ENCODE measurements at places on chromosomes 5 and 9.

DNA sequence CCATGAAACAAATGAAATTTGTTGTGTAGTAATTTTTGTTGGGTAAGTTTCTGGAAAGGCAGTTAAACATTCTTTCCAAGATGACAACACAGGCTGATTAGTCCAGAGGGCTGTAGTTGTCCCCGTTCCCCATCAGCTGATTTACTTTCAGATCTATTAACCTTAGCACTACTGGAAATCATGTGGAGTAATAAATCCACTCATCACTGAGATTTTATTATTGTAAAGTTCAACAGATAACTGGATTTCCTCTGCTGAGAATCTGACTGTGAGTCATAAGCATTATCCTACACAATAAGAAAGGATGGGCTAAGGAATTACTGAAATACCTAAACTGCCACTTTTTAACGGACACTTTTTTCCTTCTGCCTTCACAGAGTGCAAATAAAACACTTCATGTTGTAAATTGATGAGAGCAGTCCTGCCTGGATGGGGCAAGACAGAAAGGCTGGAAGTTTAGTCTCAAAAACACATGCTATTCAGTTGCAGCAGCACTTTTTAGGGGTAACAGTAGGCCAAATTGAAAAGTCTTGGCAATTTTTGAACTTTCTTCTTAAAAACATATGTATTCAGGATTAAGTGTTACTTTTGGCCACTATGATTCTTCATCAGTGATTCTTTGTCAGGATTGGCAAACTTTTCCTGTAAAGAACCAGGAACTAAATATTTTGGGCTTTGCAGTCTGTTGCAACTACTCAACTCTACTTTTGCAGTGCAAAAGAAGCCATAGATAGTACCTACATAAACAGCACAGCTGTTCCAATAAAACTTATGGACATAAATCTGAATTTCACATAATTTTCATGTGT, 7.0 kb downstream of the STOM start:
- no peak for DNase-seq

- DNase-seq, result no peak
These were observed 2.1 kb downstream of the EDIL3 start for GRCh38 chr5:84382363-84383295.

GRCh38 chr9:32968101-32969011, 33.1 kb downstream of the APTX start:
- peak; percentile 37 for DNase-seq

DNA sequence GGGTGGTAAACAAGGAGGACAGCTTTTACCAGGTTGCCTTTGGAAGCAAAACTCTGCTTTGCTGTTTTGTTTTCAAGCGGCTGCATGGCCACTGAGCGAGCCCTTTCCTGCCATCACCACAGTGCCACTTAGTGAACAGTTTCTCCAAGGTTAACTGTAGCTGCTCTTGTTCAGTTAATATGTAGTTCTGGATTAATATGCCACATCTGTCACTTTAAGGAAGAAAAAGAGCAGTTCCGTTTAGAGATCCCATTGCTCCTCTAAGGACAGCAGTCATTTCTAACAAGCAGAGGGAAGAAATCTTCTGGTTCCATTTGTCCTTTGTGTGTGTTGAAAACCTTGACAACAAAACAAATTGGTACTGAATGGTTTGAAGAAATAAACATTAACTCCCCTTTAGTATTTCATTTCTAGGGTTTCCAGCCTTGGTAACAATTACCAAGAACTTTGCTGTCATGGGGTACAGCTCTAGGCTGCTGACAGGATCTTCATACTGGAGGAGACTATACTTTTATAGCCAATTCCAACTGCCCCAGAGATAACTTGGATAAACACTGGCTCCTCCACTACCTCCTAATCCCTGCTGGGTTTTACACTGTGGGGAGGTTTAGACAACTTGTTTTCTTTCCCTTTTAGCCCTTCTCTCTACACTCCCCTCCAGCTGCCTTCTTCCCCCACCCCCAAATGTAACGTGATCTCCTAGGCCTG, 10.3 kb upstream of the ABL1 start:
- no peak for DNase-seq

DNA sequence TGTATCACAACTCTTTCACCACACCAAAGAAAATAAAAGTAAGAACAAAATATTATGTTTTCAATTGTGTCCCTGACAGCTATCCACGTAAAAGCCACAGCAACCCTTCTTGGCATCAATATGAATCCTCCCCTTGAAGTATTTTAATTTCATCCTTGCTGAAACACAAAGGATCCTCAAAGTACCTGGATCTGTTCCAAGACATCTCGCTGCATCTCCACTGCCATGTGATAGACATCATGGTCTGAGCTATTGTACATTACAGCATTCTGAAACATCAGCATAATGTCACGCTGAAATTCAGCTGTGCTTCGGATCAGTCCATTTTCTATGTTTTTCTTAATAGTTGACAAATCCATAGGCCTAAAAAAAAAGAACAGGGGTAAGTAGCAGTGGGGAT, 17.7 kb downstream of the BRD8 start:
- DNase-seq, result no peak

DNA sequence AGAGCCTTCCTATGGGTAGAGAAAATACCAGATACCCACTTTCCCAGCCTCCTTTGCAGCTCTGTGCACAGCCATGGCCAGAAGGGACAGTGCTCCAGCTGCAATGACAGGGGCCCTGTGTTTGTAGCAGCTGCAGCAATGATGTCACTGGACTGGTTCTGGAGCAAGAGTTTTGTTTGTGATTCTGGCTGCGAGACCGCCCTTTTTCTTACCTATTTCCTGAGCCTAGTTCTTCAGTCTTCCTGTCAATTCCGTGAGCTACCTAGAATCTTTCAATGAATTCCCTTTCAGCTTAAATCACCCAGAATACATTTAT, 10.0 kb upstream of the BOD1 start:
- no peak for DNase-seq

- no peak for DNase-seq
These were observed 12.0 kb upstream of the NEUROG1 start for GRCh38 chr5:135547590-135548254.

DNA sequence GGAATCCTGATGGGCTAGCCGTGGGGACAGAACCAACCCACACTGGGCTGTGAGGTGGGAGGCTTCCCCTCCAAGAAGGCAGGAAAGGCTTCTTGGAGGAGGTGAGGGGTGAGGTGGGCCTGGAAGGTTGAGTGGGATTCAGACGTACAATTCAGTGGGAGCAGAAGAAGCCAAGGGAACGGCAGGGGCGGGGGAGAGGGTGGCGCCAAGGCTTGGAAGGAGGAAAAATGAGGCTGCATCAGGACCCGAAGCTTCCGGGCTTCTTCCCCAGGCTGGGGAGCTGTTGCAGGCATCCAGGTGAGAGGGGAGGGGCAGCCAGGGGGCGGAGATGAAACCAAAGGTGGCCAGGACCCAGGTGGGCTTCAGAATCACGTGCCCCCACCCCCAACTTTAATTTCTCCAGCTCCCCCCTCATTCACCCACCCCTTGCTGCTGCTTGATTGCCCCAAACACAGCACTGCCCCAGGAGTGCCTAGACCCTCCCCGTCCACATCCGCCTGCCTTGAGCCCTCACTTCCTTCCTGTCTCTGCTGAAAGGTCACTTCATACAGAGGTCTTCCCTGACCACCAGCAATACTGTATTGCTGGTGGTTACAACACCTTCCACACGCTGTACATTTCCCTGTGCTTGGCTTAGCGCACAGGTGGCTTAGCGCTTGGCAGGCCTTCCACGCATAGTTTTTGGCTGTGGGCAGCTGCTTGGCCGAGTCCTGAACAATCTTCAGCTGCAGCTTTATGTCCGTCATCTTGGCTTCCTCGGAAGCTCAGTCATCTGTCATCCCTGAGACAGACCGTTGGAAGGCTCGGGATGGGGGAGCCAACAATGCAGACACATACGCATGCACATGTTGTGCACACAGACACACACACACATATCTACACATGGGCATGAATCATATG, 193.5 kb downstream of the RGS3 start:
- DNase-seq, result no peak

GRCh38 chr5:158805195-158805594, 294.5 kb downstream of the EBF1 start:
- no peak for DNase-seq

- no peak for DNase-seq
These were observed 59.0 kb upstream of the BARX1 start for GRCh38 chr9:94014066-94014654.

GRCh38 chr9:65426231-65426630, 141.2 kb upstream of the FOXD4L5 start:
- no peak for DNase-seq

DNA sequence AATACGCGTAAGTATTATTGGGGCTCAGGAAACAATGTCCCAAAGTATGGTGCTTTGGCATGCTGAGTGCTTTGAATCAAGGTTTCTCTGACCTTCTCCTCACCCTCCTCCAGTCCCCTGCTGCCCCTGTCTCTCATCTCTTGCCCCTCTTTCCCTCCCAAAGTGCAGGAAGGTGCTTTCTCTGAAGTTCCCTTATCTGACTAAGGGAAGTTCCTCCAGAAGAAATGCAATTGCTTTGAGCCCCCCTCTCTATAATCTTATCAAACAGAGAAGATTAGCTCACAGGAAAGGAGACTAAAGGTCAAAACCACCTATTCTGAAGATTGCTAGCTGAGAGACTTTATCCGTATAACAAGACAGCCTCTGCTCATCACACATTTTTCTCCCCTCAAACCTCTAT, 288.1 kb downstream of the ARL15 start:
- no peak for DNase-seq

DNA sequence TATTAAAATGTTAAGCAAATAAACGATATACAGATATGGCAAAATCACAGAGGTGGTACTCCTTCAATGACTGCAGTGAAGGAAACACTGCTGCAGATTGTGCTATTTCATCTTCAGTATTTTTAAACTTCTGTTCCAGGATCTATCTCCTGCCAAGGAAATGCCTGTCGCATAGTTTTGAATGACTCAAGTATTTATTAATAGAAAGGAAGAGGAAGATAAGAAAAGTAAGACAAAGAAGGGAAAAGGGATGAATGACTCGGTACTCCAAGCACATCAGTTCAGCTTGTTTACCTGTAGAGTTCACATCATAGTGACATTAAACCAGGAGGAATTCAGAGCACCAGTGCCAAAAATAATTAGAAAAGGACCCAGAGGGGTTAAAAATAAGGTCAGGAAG, 5.1 kb upstream of the GPX8 start:
- no peak for DNase-seq

- no peak for DNase-seq
These were observed 72.0 kb downstream of the ALDH1A1 start for GRCh38 chr9:72880821-72881220.

DNA sequence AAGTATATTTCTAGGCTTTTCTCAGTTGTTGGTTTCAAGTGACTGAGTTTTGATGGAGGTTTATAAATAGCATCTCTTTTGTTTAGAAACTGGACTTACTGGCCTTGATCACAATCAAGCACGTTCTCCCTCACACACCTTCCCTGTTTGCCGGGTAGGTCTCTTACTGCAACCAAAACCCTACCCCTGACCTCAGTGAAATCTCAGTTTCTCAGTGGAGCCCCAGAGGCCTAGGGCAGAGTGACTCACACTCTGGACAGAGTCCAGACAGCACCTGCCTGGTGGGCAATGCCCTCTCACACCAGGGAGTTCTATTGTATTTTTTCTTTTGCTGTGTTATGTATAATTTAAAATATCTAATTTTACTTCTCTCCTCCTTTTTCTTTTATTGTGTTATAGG, 48.4 kb upstream of the EPB41L4B start:
- DNase-seq, result no peak

- DNase-seq, result no peak
These were observed 591.5 kb downstream of the RAB3C start for GRCh38 chr5:59174248-59174844.

DNA sequence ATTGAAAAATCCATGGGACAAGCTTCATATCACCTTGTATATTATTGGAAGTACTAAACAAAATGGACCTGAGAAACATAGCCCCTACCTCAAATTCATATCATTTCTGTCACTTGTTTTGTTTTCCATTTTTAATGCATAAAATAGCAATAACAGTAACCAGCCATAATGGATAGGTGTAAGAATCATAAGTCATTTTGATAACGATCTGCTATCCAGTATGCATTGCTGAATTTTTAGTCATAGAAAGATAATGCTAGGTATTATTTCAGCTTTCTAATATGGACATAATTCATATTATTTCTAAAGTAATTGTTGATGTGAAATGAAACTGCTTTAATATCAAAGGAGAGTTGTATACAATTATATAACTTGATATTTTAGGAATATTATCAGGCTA, 1.1 kb upstream of the LRRC70 start:
- no peak for DNase-seq

DNA sequence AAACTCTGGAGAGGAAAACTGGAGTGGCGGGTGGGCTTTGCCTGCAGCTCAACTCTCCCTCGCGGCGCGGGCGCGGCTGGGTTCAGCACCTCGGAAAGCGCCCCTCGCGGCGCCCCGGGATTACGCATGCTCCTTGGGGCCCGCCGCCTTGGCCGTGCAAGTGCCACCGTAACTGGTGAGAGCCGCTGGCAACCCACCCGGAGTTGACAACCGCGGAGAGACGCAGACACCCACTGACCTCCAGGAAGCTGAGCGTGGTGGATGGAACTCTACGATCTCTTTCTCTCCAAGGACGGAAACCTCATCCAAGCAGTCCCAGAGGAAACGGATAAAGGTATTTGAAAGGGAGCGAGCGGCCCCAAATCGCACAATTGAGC, 194 bp upstream of the RXFP3 start:
- peak; percentile 4 for DNase-seq

DNA sequence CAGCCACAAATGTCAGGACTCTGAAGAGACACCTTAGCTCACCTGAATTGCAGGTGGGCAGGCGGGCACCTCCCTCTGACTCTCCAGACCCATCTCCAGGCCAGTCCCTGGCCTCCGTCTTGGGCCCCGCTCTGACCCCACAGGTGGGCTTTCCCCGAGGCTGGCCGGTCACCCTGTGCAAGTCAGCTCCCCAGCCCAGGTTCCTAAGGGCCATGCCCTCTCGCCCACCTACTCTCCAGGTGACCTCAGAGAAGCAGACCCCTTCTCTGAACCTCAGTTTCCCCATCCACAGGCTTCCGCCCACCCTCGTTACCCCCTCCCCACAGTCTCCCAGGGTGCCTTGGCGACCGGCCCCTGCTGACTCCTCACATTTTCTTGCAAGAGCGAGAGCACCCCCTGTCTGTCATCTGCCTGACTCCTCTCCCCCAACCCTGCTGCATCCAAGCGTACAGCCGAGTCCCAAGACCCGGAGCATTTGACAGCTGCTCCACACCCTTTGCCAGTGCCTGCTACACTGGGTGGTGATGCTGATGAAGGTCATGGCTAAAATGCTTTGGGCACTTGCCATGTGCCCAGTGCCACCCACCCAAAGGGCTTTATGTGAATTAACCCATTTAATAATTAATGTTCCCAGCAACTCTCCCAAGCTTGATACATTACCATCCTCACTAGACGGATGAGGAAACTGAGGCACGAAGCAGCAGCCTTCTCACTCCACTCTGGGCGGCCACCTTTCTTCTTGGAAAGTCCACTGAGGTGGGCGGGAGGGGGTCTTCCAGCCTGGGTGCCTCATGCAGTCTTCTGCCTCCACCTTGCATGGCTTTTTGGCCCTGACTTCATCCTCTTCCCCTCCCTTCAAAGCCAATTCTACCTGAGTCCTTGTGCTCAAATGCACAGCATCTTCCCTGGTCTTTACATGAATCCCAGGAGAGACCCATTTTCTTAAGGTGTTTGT, 51.1 kb upstream of the ORM1 start:
- DNase-seq, result no peak
